ENCODE measurements at places on chromosomes 7 and 10. TPM values are rescaled to one million over a fixed set of nuclear protein-coding genes. Genes with fewer than 3 reads are reported as not detected.

DNA sequence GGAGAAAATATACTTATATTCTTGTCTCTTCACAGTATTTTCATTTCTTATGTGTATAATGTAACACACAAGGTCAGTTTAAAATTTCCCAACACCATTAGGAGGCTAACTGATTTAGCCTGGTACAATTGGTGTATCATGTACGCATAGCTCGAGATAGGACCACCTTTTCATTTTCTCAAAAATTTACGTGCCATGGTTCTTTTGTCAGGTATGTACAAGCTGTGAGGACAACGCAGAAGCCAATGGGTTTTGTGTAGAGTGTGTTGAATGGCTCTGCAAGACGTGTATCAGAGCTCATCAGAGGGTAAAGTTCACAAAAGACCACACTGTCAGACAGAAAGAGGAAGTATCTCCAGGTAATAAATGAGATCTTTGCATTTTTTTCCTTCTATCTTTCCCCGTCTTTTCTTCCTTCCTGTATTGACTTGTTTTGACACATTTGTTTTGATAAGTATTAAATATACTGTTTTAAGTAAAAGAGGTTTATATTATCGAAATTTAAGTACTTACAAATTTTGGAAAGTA lies 55.0 kb downstream of the TRIM24 start:
- no peak for DNase-seq

Gene GFRA1
- 32.8 TPM for total RNA-seq

DNA sequence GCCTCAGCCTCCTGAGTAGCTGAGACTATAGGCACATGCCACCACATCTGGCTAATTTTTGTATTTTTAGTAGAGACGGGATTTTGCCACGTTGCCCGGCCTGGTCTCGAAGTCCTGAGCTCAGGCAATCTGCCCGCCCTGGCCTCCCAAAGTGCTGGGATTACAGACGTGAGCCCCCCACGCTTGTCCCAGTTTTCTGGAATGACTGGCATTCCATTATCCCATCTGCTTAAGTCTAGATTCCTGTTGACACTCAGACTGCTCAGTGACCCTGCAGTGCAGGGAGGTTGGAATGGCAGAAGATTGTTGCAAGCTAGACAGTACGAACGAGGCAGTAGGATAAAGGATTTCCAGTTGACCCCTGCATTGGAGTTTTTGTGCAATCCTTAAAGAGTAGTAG lies 135.1 kb upstream of the NPS start:
- no peak for DNase-seq

DNA sequence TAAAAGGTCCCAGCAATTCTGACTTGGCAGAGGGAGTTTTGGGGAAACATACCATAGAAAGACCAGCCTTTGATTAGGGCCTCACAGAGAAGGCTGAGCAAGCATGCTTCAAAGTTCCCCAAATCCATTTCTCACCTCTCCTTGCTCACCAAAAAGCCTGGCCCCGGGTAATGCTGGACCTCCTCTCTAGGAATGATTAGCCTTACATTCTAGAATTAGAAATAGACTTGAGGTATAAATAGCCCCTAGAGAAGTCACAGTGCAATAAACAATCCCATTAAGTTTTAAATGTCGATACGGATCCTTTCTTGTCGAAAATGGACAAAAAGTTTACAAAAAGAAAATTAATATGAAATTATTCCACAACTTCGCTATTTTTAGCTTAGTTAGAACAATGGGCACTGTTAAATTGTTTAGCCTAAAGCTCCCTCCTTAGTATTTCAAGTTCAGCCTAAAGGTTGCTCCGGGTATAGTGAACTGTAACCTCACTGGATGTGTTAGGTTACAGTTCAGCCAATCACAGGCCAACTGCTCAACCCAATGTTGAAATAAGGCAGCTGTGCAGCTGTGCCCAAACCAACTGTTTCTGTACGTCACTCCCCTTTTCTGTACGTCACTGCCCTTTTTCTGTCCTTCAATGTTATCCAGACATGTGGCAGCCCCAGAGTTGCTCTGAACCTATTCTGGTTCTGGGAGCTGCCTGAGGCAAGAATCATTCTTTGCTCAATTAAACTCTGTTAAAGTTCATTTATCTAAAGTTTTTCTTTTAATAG lies 7.9 kb upstream of the GSDME start:
- no peak for DNase-seq

DNA sequence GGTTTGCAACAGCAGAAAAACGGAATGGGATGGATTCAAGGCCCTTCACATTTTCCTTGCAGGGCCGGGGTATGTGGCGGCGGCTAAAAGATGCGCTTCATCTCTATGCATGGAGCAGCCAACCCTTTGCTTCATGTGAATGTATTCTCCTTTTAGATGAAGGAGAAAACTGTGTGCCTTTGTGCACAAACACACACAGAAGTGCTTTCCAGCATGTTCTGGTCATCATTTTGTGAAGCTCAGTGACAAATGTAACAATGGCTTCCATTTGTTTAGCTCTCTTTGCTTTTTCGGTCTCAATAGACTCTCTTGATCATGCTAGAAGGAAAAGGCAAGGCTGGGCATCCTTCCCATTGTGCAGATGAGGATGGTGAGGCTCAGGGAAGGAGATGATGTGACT lies 161.7 kb upstream of the MKI67 start:
- no peak for DNase-seq

Gene CEP55
- total RNA-seq = 1.1 TPM

GRCh38 chr10:132296666-132297443 lies 10.9 kb downstream of the STK32C start:
- DNase-seq = no peak

GRCh38 chr7:112212571-112212970 lies 6.1 kb downstream of the ZNF277 start:
- DNase-seq = no peak

Gene RBP3
- not detected for total RNA-seq

DNA sequence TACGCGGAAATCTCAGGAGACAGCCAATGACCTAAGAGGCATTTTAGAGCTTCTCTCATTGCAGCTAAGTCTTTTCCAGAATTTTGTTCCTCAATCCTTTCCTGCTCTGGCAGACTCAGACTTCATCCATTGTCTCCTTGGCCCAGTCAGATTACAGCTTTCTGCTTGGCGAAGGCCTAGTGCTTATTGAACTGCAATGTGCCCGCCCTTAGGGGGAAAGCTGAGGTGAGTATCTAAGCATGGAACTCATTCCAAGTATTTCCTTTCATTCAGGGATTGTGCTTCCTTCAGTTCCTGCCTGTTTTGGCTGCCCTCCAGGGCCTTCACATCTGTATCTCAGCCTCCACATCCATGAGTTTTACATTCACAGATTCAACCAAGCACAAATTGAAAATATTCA lies 37.5 kb downstream of the PRLHR start:
- DNase-seq = no peak

Gene OR6V1
- total RNA-seq = not detected

DNA sequence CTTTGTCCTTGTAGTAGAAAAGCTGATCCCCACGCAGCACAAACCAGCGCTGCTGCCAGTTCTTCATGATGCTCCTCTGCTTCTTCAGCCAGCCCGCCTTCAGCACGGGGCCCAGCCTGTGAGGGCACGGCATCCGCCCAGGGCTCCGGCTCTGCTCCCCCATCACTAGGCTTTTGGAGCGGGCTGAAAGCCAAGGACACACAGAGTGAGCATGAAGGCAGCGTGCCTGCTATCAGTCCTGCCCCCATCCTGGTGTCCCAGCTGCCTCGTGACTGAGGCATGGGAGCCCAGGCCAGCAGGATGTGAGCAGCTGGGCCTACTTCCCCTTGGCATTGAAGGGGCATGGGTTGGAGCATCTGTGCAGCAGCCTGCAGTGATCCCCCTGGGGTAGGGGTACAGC lies 21.9 kb downstream of the ARHGAP22 start:
- no peak for DNase-seq

DNA sequence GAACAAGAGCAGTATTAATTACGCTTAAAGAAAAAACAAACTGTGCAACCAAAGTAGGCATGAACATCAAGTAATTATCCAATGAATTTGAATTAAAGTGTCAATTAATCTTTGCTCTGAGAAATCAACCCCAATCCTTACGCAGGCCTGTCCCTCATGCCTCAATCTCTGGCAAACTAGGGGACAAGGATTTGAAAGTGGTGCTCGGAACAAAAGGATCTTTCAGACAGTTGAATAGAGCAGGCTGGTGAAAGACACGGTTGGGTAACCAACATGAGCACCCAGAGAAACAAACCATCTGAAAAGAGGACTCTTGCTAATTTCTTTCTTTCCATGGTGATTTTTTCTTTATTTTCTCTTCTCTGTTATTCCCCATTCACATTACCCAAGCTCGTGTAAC lies 203.5 kb upstream of the PHF14 start:
- no peak for DNase-seq

GRCh38 chr7:102424129-102424551 lies 9.2 kb upstream of the ORAI2 start:
- DNase-seq = no peak

GRCh38 chr10:135132-135600 lies at the start of gene ZMYND11:
ZMYND11 (plus strand) TSS chr10:135455; CDS start chr10:180013, 44,558 bp downstream.
- DNase-seq = peak; percentile 68

- DNase-seq = no peak
These were observed 74.0 kb downstream of the WNT2 start for GRCh38 chr7:117248829-117249228.

DNA sequence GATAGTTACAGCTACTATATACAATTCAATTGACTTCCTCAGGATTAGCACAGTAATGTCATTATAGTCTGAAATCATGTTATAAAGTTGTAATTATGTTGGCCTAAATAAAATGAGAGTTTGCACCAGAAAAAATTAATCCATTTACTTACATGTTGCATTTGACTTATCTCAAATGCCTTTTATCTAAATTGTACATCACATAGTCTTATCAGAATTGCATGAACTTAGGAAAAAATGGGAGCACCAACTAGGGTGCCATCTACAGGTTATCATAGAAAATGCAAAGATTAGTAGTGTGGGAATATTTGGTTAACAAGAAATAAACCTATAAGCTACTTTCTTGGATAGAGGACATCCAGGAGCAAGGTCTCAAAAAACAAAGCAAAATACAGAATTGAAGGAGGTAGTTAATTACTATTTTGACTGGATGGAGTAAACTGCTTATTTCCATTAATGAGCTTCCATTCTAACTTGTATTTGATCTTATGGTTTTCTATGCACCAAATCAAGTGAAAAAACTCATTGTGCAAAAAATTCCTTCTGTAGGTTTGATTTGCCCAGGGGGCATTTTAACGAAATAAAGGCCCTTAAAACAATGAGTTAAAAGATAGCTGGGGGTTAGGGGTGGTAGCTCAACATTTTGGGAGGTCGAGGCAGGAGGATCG lies 60.0 kb upstream of the ORC5 start:
- no peak for DNase-seq

GRCh38 chr7:11332865-11333228 lies 359.2 kb downstream of the PHF14 start:
- DNase-seq = no peak

- no peak for DNase-seq
These were observed 16.1 kb upstream of the XPNPEP1 start for GRCh38 chr10:109939315-109939961.

DNA sequence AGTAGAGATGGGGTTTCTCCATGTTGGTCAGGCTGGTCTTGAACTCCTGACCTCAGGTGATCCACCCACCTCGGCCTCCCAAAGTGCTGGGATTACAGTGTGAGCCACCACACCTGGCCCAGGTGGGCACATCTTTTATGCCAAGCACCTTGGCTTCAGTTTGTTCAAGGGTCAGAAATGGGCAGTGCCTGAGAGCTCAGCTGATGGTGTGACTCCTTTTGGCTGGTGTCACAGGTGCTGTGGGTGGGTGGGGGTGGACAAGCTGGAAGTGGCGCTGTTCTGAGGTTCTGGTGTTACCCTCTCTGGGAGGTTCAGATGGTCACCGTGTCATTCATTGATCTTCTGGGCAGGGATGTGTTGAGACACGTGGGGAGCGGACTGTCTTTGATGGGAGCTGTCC lies 11.5 kb downstream of the ADCY1 start:
- no peak for DNase-seq

Gene SPDYE2
- not detected for total RNA-seq

DNA sequence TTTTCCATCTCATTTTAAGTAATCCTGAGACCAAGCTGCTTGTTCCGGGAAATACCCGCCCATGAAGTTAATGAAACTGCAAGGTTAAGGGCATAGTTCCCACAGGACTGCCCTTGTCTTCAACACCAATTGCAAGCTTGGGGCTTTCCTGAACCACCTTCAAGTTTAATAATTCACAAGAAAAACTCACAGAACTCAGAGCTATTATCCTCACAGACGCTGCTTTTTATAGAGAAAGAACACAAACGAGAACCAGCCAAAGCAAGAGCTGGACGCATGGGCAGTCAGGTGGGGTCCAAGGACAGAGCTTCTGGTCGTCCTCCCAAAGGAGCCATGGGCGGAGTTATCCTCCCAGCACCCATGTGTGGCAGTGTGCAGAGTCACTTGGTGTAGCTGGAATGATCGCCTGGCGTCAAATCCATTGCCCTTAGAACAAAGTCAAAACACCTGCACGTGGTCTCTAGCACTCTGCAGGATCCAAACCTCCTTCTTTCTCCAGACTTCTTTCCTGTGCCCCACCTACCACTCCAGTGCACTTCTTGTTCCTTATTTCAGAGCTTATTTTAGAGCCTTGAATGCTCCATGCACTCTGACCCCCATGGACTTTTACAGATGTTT lies 56.7 kb downstream of the SNX10 start:
- peak; percentile 20 for DNase-seq
